ENCODE measurements at places on chromosomes 11 and 22. TPM values are rescaled to one million over a fixed set of nuclear protein-coding genes. Genes with fewer than 3 reads are reported as not detected.

- no peak for DNase-seq
These were observed 9.5 kb upstream of the ST3GAL4 start for GRCh38 chr11:126345759-126346585.

DNA sequence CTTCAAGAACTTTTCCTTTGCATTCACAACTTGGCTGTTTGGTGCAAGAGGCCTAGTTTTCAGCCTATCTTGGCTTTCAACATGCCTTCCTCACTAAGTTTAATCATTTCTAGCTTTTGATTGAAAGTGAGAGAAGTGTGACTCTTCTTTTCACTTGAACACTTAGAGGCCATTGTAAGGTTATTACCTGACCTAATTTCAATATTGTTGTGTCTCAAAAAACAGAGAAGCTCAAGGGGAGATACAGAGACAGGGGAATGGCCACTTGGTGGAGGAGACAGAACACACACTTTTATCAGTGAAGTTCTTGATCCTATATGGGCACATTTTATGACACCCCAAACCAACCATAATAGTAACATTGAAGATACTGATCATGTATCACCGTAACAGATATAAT is 532.3 kb downstream of the DLG2 start:
- no peak for DNase-seq

The NPTXR gene
- 4.9 TPM for polyA plus RNA-seq

The MS4A6E gene
- polyA plus RNA-seq: not detected

- no peak for DNase-seq
These were observed 19.6 kb downstream of the RTN4RL2 start for GRCh38 chr11:57479911-57480310.

The BTBD18 gene
- polyA plus RNA-seq: 0.30 TPM

The BMAL1 gene
- polyA plus RNA-seq: 13.1 TPM

- DNase-seq: no peak
These were observed 86.6 kb downstream of the MAML2 start for GRCh38 chr11:96256215-96257011.

DNA sequence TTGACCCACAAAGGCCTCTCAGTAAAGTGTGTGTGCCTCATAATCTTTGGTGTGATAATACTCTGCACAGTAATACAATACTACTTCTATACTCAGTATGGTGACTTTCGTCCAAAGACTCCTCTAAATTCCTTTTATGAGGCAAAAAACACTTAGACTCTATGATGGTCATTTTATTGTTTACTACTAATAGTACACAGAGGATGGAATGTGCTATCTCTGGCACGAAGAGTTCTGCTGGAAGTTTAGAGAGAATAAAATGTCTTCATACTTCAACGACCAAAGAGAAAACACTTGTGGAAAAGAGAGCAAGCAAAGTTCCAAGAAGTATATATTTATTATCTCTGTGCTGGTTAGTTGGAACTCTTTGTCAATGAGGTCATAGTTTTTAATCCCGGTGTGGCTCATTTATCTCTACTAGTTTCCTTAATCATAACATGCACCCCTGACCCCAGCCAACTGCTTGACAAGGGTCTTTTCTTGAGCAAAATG is 7.5 kb upstream of the CSTF3 start:
- no peak for DNase-seq

All from muscle of arm (tissue), 14 donors.